ENCODE measurements at places on chromosomes 6 and 20.
A peak's percentile ranks its signal among the peaks of the same experiment; 100 is the strongest.

- H3K36me3 ChIP-seq: peaks cover 4% of the 10 kb centered on the region
- peak; percentile 24 for DNase-seq
- peaks cover 30% of the 10 kb centered on the region for H3K4me1 ChIP-seq
- no peaks in the 10 kb centered on the region for H3K27me3 ChIP-seq
Measured at GRCh38 chr6:53216301-53216700, 67.7 kb upstream of the GCM1 start.

- DNase-seq: no peak
- peaks cover 10% of the 10 kb centered on the region for H3K27me3 ChIP-seq
- H3K4me3 ChIP-seq: no peak overlapping the region
- H3K36me3 ChIP-seq: peaks cover 36% of the 10 kb centered on the region
- no peak overlapping the region for H3K27ac ChIP-seq
Measured at GRCh38 chr6:28090917-28091586, 10.7 kb downstream of the ZNF165 start.

DNA sequence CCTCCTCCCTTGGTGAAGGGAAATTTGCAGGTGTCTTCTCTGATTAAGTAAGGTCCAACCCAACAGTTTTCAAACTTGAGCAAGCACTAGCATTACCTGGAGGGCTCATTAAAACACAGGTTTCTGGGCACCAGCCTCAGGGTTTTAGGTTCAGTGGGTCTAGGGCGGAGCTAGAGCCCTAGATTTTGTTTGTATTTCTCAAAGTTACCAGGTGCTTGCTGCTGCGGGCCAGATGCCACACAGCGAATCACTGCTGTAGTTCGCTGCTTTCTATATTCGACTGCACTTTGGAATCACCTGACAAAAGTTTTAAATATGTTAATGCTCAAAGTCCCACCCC lies 869 bp downstream of the COL21A1 start:
- H3K27ac ChIP-seq: no peak overlapping the region
- H3K27me3 ChIP-seq: peaks cover 12% of the 10 kb centered on the region
- DNase-seq: no peak
- no peaks in the 10 kb centered on the region for H3K36me3 ChIP-seq

- no peak overlapping the region for H3K27ac ChIP-seq
- no peak overlapping the region for H3K4me3 ChIP-seq
- no peak for DNase-seq
- H3K27me3 ChIP-seq: no peaks in the 10 kb centered on the region
- peaks cover 34% of the 10 kb centered on the region for H3K36me3 ChIP-seq
- H3K4me1 ChIP-seq: peaks cover 3% of the 10 kb centered on the region
Measured at GRCh38 chr6:42627044-42627443, 63.2 kb downstream of the UBR2 start.
